ENCODE measurements at places on chromosomes 5 and 9.

GRCh38 chr5:169695025-169695625 lies 58.0 kb downstream of the DOCK2 start:
- no peak for DNase-seq

DNA sequence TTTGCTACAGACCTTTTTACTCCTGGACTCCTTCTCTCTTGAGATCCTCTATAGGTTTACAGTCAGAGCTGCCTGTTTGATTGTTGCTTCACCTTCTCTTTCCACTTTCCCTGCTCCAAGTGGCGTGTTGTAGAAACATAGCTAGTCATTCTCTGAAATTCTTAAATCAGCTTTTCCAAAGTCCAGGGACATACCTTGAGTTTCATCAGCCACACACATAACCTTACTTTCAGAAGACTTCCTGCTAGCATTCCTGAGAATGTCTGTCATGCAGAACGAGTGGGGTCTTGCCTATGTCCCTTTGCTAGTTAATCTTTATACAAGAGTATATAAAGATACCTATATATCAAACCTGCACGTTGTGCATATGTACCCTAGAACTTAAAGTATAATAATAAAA lies 230.3 kb upstream of the ZNF462 start:
- DNase-seq = no peak

DNA sequence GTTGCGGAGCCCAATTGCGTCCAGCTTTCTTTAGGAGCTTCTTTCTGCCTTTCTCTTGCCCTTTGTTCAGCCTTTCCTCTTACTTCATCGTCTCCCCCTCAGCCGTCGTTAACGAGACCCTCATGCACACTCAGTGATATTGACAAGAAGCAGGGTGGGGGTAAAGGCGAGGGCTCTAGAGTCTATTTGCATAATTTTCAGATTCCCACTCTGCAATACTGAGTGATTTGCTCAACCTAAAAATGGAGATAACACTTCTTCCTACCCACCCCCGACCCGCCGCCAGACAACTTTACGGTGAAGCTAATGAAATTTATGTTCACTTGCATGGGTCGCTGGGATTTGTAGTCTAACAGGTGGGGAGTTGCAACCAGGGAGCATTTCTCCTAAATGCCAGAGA lies 1.3 kb upstream of the TBC1D2 start:
- peak; percentile 46 for DNase-seq

GRCh38 chr9:134321531-134321930 lies 4.7 kb upstream of the RXRA start:
- DNase-seq = no peak

All from HEK293T (cell line).